ENCODE measurements at places on chromosomes 12 and 14. TPM values are rescaled to one million over a fixed set of nuclear protein-coding genes. Genes with fewer than 3 reads are reported as not detected.

DNA sequence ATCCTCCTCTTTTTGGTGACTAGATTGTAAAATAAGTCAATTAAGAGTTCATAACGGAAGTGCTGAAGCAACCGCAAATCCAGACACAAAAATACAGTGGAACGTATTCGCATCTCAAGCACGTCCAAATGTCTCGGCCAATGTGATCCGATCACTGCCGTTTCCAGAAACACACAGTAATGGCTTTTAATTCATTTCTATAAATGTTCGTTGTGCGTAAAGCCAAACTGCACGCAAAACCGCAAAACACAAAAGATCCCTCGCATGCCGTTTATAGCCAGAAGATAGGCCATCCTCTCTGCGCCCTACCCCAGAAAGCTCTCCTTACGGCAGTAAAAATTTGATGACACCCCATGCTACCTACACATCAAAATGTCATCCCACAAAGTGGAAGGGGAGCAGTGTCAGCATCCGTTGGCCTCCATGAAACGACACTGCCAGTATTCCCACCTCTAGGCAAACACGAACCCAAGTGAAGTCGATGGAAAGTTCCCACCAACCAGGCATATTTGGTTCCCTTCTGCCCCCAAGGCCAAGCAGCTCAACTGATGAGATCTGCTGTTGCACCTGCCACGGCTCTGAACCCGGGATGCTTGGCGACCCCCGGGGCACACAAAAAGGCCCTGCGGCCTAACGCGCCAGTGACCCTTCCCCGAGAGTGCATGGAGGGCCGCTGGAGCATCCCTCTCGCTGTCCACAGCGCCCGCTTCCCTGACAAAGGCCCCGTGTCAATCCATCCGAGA, 1.4 kb downstream of the HECTD4 start:
- H3K27me3 ChIP-seq = no peaks in the 10 kb centered on the region
- H3K27ac ChIP-seq = peak overlapping the region; percentile 83
- H3K4me3 ChIP-seq = peak overlapping the region; percentile 94
- no peak for DNase-seq
- peaks cover 27% of the 10 kb centered on the region for H3K4me1 ChIP-seq
- H3K36me3 ChIP-seq = no peaks in the 10 kb centered on the region

GRCh38 chr14:105142651-105143450, 25.7 kb downstream of the JAG2 start:
- H3K27me3 ChIP-seq = no peaks in the 10 kb centered on the region
- DNase-seq = no peak
- H3K4me1 ChIP-seq = no peaks in the 10 kb centered on the region
- no peak overlapping the region for H3K4me3 ChIP-seq
- no peak overlapping the region for H3K27ac ChIP-seq

Gene CEP170B
- 26.5 TPM for total RNA-seq

- no peak overlapping the region for H3K27ac ChIP-seq
- no peak for DNase-seq
- no peaks in the 10 kb centered on the region for H3K36me3 ChIP-seq
- H3K4me1 ChIP-seq = peaks cover 14% of the 10 kb centered on the region
- no peak overlapping the region for H3K4me3 ChIP-seq
Observed at GRCh38 chr12:89539426-89540223, 13.8 kb upstream of the POC1B start.

DNA sequence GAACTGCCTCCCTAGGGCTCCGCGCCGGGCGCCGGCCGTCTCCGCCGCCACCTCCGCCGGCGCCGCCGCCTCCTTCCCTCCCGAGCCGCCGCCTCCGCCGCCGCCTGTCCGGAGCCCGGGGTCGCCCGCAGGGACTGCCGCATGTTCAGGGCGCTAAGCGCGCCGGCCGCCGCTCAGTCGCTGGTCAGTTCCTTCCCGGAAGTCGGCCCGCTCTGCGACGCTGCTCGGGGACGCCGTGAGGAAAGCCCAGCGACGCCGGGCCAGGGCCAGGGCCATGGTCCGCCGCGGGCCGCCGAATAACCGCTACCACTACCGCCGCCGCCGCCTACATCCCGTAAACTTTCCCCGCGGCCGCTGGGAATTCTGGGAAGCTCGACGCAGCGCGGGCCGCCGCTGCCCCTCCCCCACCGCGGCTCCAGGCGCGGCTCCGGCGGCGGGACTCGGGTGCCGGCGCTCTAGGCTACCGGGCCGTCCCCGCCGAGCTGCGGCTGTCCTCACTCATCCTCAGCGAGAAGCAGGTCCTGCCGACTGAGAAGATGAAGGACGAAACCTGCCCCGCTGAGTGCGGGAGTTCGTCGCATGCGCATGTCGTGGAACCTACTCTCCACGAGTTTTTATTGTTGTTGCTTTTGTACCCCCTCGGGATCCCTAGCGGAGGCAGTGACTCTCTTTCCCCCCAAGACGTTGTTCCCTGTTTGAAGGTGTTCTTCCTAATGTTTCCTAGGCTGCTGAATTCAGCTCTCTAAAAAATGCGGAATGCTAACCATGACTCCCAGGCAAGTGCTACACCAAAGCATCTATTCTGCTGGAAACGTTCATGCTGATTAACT, at the start of gene SAV1:
SAV1 (minus strand) TSS at position 311 of the 830 bp plus-strand sequence. CDS start 339 bp downstream, outside the sequence.
- no peak within 1 kb of the TSS for H3K4me3 ChIP-seq
- H3K27me3 ChIP-seq = no peaks in the 10 kb centered on the region
- H3K27ac ChIP-seq = no peak within 1 kb of the TSS
- peak; percentile 92 for DNase-seq
- H3K36me3 ChIP-seq = peaks cover 18% of the 10 kb centered on the region
- peaks cover 31% of the 10 kb centered on the region for H3K4me1 ChIP-seq

Gene CLEC2B
- not detected for total RNA-seq

Data from osteocyte (in vitro differentiated cells).